ENCODE measurements at places on chromosomes 16 and 17. TPM values are rescaled to one million over a fixed set of nuclear protein-coding genes. Genes with fewer than 3 reads are reported as not detected.

DNA sequence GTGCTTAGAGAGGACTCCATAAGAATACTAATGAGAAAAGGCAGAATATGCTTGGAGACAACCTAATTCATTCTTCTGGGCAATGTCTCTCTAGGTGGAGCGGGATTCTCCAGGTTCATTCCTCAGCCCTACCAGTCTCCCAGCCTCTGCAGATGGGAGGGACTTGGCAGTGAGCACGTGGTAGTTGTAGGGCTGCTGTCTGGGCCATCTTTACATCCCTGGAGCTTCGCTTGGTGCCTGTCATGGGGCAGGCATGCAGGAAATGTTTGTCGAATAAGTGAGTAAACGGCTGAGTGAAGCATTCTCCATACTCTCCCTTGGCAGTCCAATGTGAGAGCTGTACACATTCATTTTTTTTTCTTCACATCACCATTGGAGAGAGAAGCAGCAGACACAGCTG, 387.5 kb downstream of the UTP18 start:
- DNase-seq = no peak

DNA sequence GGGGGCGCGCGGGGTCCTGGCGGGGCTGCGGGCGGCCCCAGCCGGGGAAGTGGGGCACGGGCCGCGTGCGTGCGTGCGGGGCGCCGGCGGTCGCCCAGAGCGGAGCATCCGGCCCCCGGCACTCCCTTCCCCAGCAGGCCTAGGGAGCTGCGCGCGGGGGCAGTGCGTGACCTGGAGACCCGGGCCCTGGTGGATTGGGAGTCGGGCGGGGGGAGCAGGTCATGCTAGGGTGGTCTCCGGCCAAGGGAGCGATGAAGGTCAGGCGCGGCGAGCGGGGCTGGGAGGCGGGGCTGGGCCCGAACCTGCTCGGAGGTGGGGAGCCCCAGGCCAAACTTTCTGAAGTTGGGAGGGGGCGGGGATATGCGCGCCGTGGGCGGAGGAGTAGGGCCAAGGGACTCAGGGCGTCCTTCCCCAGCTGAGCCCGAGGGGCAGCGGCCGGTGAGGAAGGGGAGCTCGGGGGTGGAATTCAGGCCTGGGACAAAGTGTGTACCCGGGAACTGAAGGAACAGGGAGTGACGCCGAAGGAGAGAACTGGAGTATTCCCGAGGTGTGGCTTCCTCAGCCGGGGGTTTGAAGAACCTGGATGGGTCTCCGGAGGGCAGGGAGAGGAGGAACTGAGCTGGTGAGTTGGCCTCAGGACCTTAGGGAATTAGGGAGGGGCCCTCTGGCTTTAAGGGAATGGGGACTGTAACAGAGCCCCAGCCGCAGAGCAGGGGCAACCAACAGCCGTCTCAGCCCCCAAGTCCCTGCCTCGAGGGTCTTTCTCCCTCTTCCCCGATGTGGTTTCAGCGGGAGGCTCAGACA, 589 bp downstream of the XYLT2 start:
- no peak for DNase-seq

DNA sequence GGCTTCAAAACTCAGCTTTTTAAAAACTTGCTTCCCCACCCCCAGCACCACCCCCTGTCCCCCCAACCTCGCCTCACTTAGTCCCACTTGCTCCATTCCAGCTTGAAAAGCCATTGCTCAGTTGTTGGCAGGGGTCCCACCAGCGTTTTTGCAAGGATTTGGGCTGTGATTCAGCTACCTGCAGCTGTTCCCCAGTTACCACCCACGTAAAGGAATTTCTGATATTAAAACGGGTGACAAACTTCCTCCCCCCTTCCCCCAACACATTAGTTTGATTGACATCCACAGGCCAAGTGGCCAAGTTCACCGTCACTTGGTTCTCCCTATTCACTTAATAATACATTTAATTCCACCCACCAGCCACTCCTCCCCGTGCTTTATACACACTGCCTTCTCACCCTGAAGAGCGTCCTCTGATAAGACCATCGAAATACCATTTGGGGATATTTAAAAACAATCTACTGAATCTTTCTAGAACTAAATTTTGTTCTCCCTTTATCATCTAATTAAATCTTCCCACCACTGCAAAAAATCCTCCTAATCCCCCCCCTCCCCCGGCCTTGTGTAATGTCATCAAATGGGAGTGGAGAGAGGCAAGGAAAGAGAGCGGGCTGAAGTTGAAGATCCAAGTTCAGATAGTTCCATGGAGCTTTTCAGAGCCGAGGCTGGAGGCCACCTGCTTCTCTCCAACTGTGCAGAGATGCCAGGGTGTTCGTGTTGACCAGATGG, 55.1 kb downstream of the SOX9 start:
- peak; percentile 55 for DNase-seq

DNA sequence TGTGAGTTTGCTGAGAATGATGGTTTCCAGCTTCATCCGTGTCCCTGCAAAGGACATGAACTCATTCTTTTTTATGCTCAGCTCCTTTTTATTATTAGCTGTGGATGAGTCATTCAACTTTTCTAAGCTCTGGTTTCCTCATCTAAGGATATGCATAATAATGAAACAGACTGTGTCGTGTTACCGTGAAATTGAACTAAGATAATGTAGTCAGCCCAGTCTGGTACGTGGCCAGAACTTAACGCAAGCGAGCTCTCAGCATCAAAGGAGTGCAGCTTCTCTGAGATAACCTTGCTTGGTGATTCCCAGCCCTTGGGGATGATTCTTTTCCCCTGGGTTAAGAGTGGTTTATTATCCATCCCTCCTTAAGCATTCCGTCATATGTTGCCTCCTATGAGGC, 454.3 kb upstream of the EEF2KMT start:
- no peak for DNase-seq

DNA sequence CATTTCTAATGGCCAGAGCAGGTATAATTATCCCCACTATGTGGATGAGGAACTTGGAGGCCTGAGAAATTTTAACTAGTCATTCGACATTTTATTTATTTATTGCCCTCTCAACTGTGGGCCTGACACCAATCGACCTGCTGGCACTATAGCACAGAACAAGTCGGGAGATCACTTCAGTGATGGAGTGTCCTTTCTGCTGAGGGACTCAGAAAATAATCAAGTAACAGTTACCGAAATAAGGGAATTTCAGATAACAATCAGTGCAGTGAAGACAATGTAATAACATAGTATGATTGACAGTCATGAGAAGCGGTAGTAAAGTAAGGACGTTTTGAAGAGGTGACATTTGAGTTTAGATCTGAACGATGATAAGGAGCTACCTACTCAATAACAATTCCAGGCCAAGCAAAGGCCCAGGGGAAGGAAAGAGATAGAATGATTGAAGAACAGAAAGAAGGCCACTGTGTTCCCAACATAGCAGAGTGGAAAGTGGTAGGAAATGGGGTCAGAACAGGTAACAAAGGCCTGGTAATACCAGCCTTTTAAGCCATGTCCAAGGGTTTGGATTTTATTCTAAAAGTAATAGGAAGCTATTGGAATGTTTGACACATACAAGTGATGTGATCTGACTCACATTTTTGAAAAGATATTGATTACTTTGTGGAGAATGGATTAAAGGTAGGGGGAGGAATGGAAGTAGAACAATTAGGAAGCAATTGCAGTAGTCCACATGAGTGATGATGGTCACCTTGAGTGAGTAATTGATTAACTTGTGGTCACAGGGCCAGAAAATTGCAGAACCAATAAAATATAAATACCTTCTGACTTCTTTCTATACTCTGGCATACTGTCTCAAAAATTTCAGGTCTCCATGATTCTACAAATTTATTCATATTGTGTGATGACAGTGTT, 1.4 kb downstream of the STXBP4 start:
- no peak for DNase-seq

- peak; percentile 24 for DNase-seq
These were observed 53.0 kb downstream of the RPA1 start for GRCh38 chr17:1882836-1883235.

DNA sequence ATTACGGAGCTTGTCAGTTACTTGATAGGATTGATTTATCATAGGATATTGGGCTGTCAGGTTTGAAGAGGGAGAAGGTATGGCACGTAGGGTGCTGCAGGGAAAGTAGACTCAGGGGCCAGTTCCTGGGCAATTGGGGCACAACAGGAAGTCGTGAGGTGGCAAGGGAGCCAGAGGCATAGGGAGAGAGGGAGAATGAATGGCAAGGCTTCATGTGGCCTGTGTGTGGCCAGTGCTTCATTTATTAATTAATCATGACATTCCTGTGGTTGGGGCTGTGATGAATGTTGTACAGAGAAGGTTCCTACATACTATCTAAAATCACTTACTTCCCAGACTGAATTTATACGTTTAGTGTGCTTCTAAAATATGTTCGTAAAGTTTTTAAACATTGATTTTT, 19.3 kb downstream of the MFSD11 start:
- DNase-seq = no peak

DNA sequence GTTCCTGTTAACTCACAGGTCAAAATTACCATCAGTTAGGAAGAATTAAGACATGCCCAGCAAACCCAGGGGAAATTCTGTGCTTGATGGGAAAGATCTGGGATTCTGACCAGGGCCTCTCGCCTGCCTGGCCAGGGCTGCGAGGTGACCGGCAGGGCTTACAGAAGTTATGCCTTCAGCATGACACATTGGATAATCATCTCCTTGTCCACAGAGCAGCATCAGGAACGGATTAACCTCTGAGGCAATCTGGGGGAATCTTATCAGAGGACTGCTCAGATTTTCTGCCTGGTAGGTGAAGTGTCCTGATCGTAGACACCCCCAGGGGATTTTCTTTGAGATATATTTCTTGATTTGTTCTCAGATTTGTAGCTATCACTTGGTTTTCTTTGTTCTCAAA, 172.5 kb downstream of the HS3ST3A1 start:
- peak; percentile 92 for DNase-seq

DNA sequence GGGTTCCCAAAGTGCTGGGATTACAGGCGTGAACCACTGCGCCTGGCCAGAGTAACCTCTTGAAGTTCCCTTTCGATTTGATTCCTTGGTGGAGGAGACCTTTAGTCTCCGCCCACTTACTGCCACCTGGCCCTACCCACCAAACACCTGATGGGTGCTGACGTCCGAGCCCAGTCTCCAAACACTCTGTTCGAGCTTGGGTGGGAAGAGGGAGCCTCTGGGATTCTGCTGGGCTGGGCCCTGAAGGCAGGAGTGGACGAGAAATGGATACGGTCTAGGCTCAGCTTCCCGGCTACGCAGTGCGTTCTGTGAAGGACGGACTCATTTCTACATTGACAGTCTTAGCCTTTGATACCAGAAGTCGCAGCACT, 870 bp upstream of the ITGA3 start:
- no peak for DNase-seq

DNA sequence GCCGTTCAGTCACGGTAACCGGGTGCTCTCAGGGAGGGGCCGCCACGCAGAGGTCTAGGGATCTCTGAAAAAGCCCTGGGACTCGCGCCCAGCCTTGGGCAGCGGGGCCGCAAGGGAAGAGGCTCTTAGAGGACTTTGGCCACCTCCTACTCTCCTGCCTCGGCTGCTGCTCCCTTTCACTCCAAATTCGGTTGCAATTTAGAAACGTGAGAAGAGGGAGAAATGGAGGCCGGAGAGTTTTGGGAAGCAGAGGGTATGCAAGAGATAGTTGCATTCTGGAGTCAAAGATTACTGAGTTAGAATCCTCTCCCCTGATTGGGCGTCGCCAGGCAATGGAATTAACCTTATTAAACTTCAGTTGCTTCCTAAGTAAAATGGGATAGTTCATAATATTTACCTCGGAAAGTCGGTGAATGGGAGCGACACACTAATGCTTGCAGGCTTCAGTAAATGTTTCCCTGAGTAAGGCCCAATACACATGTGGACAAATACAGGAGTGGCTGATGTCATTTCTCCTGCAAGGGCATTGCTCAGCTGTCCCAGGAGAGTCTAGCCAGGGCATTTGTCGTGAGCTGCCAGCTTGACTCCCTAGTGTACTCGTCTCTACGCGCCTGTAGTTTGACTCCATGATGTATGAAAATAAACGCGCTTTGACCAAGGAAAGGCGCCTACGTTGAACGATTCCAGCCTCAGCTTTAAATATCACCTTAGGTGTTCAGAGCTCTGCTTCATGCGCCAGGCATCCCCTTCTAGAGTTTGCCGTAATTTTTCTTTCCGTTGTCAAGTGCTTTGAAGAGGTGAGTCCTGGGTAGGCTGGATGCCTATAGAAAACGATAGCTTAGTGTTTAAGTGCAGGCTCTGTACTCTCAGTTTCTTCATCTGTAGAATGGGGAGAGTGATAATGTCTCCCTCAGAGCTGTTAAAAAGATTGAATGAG, 667 bp downstream of the OGFOD1 start:
- DNase-seq = peak; percentile 31

DNA sequence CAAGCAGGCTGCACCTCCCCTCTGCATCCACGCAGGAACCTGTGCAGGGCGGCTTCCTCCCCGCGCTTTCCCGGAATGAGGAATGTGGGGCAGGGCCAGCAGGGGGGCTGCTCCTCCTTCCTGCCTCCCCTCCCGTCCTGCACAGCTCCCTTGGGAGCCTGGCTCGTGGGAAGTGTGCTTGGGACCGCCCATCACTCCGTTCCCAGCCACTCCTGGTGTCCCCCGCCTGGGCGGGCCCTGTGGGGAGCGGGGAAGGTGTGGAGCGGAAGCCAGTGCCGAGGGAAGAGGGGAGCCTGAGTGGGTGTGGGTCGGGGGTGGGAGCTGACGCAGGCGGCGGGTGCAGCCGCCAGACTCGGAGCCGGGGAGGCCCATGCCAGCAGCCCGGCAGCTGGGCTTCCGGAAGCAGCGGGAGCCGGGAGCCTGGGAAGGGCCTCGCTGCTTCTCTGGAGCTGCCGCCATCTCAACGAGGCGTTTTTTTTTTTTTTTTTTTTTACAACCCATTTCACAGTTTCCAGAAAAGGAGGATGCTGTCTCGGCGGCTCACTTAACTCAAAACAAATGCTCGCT, 24.1 kb downstream of the BAHCC1 start:
- DNase-seq = peak; percentile 91

DNA sequence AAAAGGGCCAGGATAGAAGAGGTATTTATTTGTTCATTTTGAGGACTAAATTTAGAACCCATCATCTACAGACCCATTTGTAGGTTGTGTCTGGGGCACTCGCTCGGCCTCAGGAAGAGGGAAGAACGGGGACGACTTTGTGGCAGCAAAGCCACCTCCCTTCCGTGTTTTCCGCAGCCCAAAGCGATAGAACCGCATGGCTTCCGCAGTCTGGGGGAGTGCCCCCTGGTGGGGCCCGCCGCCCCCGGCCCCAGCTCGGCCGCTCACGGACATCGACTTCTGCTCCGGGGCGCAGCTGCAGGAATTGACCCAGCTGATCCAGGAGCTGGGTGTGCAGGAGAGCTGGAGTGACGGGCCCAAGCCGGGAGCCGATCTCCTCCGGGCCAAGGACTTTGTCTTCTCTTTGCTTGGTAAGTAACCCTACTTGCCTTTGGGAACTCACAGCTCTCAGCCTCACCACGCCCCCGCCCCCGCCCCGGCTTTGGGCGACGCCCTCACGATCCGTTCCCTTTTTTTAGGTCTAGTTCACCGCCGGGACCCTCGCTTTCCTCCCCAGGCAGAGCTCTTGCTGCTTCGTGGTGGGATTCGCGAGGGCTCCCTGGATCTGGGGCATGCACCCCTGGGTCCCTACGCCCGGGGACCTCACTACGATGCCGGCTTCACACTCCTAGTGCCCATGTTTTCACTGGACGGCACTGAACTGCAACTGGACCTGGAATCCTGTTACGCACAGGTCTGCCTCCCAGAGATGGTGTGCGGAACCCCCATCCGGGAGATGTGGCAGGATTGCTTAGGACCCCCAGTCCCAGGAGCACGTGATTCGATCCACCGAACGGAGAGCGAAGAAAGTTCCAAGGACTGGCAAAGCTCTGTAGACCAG, 681 bp downstream of the TMEM102 start:
- DNase-seq = no peak

The C17orf67 gene
- polyA plus RNA-seq = 1.1 TPM

The SUZ12 gene
- 9.9 TPM for polyA plus RNA-seq

The C17orf58 gene
- polyA plus RNA-seq = 10.2 TPM

The CNTNAP1 gene
- polyA plus RNA-seq = 72.2 TPM

The HS3ST3B1 gene
- 2.8 TPM for polyA plus RNA-seq

The VAT1L gene
- polyA plus RNA-seq = 14.1 TPM

The VTN gene
- polyA plus RNA-seq = 1.0 TPM

The GPRC5B gene
- 6.8 TPM for polyA plus RNA-seq

Measured in IMR-90 (cell line).